ENCODE measurements at places on chromosomes 16 and 17.

DNA sequence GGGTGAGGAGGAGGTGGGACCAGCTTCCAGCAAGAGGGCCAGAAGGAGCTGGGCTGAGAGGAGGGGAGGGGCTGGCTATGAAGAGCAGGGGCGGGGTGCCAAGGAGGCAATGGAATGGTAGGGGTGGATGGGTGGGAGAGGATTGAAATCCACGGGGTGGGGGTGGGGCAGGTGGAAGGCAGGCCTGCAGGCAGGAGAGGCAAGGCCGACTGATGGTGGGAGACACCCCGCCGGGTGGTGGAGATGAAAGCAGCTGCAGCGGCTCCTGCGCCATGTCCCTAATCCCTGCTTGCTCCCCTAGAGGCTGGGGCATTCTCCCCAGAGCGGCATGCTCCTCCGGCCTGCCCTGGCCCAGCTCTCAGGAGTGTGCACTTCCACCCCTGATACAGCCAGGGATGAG lies 27.8 kb upstream of the TAC4 start:
- DNase-seq = no peak

GRCh38 chr16:85354686-85355514 lies 242.6 kb upstream of the CIBAR2 start:
- DNase-seq = no peak

- DNase-seq = no peak
Observed at GRCh38 chr17:2844416-2844815, 48.2 kb downstream of the RAP1GAP2 start.

GRCh38 chr17:51706093-51706492 lies 445.7 kb downstream of the UTP18 start:
- no peak for DNase-seq

DNA sequence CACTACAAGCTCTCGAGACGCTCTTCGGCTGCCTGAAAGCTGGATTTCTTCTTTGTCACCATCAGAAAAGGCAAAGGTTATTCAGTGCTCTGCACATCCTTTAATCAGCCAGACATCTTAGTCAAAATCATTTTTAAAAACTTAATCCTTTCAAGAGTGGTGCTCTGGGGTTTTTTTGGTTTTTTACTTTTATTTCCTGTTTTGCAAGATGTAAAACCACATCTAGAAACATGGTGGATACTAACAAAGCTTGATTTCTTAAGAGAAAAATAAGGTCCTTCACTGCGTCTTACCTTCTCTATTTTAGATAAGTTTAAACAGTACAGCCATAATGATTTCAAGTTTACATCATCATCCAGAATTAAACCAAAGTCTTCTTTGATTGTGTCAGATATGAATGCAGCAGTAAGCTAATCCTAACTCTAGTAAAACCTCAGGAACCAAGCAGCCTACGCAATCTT lies 6.3 kb downstream of the ANKRD11 start:
- DNase-seq = no peak

DNA sequence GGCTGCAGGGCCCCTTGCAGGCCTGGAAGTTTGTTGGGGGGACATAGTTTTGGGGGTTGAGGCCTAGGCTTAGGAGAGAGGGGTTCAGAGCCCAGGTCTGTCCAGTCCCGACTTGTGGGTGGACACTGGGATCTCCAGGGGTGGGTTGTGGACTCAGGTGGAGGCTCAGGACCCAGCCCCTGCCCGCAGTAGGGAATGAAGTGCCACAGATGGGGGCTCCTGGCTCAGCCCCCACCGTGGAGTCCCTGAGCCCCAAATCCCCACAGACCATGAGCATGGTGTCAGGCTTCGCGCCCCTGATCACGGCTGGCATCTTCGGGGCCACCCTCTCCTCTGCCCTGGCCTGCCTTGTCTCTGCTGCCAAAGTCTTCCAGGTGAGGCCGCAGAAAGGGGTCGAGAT lies 14.3 kb downstream of the SLC12A3 start:
- no peak for DNase-seq

DNA sequence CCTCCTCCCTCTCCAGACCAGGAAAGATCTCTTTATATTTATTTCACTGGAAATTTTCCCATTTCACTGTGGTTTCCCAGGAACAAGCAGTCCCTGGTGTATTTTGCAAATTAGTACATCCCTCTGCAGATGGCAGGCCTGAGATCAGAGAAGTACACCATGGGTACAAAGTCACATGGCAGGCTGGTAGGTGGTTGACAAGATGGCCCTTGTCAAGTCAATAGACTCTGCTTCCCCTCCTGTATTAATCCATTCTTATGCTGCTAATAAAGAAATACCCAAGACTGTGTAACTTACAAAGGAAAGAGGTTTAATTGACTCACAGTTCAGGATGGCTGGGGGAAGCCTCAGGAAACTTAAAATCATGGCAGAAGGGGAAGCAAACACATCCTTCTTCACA lies 51.6 kb upstream of the KSR1 start:
- DNase-seq = no peak

DNA sequence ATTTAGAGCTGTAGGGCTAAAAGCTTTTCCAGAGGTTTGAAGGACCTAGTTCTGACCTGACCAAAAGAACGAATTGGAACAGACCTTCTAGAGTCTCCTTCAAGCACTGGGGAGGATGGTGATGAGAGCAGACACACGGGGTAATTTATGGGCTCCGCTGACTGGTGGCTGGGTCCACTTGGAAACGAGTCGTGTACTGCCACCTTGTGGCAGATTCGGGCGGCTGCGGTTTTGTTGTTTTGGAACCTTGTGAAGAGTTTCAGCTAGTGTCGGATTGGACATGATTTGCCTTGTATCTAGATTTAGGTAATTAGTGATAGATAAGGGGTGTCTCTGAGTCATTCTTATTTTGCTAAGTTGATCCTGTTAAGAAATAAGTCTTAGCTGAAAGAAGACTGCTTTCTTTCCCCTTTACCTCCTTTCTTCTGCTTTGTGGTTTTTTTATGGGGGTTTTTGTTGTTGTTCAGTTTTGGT lies 98.9 kb downstream of the AATF start:
- DNase-seq = peak; percentile 55

- DNase-seq = no peak
Observed at GRCh38 chr17:71115669-71115972, 946.3 kb downstream of the KCNJ2 start.

- no peak for DNase-seq
Observed at GRCh38 chr17:16377941-16378341, 3.0 kb upstream of the UBB start.

Measured in SK-N-MC (cell line).